ENCODE measurements at places on chromosomes 11 and 22. TPM values are rescaled to one million over a fixed set of nuclear protein-coding genes. Genes with fewer than 3 reads are reported as not detected.

DNA sequence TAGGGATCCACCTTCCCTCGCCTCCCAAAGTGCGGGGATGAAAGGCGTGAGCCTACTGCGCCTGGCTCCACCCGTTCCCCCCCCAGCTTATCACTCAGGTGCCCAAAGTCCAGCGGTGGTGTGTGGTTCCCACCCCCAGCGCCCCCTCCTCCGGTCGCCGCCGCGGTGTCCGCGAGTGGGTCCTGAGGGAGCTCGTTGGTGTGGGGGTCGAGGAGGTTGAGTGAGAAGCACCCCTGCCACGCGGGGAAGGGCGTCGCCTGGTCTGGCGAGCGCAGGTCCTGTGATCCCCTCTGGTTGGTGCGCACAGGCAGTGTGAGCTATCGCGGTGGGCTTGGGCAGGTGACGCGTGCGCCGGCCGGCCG lies 3900.6 kb upstream of the OR11H1 start:
- no peak for DNase-seq

GRCh38 chr11:71420455-71421241 lies 27.5 kb downstream of the DHCR7 start:
- no peak for DNase-seq

DNA sequence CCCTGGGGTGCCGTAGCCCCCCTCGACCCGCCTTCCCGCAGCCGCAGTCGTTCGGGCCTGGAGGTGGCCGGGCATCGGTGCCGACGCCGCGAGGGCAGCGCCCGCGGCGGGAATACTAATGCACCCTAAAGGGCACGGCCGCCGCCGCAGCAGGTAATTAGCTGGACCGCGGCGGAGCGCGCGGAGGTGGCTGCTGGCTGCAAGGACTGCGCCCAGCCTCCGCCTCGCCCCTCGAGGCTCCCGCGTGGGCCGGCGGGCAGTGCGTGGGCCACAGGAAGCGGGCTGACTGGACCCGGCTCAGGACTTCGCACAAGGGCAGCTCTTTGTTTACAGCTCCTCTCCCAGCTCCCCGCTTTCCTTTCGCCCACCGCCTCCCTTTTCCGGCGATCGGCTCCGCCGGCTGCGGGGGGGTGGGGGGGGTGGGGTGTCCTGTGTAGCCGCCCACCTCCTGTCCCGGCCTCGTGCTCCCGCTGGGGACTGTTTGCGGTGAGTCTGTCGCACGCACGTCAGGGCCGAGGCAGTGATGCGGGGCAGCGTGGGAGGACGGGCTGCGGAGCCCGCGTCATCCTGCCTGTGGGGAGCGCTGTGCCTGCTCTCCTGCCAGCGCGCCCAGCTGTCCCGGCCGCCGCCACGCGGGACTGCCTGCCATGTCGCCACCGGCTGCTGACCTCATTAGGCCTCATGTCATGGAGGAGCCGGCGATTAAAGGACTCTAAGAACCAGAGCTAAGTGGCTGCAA lies 53.2 kb downstream of the GRIK4 start:
- peak; percentile 75 for DNase-seq

GRCh38 chr11:44319552-44320288 lies 9.8 kb upstream of the ALX4 start:
- no peak for DNase-seq

Gene PRSS23
- total RNA-seq, result 63.4 TPM

- DNase-seq, result no peak
Measured at GRCh38 chr11:94956963-94957362, 16.4 kb downstream of the CWC15 start.

DNA sequence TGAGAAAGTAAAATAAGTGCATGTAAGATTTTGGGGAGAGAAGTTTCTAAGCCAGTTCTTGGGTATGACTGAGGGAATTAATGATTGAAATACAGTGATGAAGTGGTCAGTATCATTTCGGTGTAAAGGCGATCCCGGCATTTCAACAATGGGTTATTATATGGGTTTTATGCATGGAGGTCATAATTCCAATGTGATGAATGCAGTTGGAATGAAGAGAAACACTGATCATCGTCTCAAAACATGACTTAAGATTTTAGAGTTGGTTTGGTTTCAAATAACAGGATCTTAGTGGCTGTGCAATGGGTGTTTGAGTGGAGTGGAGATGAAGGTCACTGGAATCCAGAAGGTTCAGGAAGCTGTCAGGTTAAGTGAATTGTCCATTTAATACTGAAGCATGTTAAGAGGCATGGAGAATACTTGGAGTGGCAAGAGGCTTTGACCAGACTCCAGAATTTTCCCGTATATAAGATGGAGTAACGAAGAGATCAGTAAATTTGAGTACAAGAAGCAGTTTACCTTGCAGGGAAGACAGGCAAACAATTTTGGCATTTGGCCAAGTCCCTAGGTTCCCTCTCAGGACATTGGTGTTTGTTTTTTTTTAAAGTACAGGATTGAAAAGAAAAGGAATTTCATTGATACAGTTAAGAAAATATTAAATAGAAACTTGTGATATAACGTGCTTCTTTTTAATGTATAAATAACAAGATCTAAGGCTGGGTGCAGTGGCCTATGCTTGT lies 96.4 kb upstream of the BIRC3 start:
- DNase-seq, result no peak

Gene RRP8
- 18.0 TPM for total RNA-seq

- DNase-seq, result no peak
Measured at GRCh38 chr22:32958001-32958400, 100.2 kb downstream of the SYN3 start.

DNA sequence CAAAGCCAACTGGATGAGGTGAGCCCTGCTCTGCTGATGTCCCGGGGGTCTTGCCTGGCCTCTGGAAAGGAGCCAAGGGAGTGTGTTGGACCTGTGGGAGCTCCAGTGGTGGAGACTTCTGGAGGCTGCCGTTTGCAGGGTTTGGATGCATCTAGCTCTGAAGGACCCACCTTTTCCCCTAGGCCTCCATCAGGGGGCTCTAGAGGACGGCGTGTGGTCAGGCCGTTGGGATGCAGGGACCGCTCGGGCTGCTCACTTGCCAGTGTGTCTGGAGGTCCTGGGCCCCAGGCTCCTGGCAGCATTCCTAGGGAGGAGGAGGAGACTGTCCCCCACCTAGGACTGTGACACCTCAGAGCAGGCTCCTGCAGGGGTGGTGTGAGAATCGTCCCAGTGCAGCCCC lies 58.3 kb downstream of the PRDM11 start:
- no peak for DNase-seq

Gene TMEM151A
- total RNA-seq, result 1.1 TPM

Gene OR4D5
- 0.24 TPM for total RNA-seq

Gene APOBEC3F
- total RNA-seq, result 6.6 TPM

- peak; percentile 94 for DNase-seq
Measured at GRCh38 chr22:46071451-46072109, 78.7 kb upstream of the PPARA start.

Gene OMP
- total RNA-seq, result 0.97 TPM

DNA sequence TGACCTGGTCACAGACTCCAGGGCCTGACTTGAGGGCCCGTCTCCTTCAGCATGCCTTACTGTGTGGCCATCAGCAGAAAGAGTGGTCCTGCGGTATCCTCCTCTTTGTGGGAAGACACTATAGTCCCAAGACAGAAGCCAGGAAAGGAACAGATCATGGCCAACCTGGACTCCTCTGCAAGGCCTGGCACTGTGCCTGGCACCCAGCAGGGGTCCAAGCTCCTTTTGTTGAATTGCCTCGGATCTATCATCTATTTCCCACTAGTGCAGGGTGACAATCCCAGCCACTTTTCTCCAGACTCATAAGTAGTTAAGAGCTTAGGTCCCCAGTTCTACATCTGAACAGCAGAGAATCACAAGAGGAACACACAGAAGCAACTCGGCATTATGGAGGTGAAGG lies 27.0 kb downstream of the DSCAML1 start:
- DNase-seq, result no peak

Gene MRGPRF
- total RNA-seq, result 12.4 TPM

Data from left cardiac atrium (tissue), 4 donors.